Activated naive CD8-positive, alpha-beta T cell treated with anti-CD3 and anti-CD28 coated beads for 36 hours (primary cell): ENCODE measurements at places on chromosomes 5 and 9. TPM values are rescaled to one million over a fixed set of nuclear protein-coding genes. Genes with fewer than 3 reads are reported as not detected.

Gene OR1Q1
- total RNA-seq, result not detected

Gene ROPN1L
- total RNA-seq, result not detected

Gene BTNL9
- total RNA-seq, result 0.12 TPM

Gene CDH10
- not detected for total RNA-seq

Gene CLIC3
- total RNA-seq, result not detected

Gene GMCL2
- not detected for total RNA-seq

Gene ZNG1C
- total RNA-seq, result 45.2 TPM

Gene AIF1L
- 0.92 TPM for total RNA-seq

Gene TMEM8B
- total RNA-seq, result 3.1 TPM

Gene WDR31
- total RNA-seq, result 2.4 TPM

Gene TRIM36
- total RNA-seq, result 0.04 TPM

Gene IFNA2
- not detected for total RNA-seq

Gene ZDHHC11B
- not detected for total RNA-seq

Gene SLC25A48
- total RNA-seq, result not detected

Gene RAI14
- 9.0 TPM for total RNA-seq

Gene UBE2QL1
- not detected for total RNA-seq

Gene RANBP17
- total RNA-seq, result 0.35 TPM

Gene TSPAN17
- total RNA-seq, result 25.3 TPM

Gene BTNL3
- not detected for total RNA-seq

Gene PNPLA7
- total RNA-seq, result 2.5 TPM
